Lower lobe of right lung (tissue), 2 donors: ENCODE measurements at places on chromosomes 2 and 18. TPM values are rescaled to one million over a fixed set of nuclear protein-coding genes. Genes with fewer than 3 reads are reported as not detected.

DNA sequence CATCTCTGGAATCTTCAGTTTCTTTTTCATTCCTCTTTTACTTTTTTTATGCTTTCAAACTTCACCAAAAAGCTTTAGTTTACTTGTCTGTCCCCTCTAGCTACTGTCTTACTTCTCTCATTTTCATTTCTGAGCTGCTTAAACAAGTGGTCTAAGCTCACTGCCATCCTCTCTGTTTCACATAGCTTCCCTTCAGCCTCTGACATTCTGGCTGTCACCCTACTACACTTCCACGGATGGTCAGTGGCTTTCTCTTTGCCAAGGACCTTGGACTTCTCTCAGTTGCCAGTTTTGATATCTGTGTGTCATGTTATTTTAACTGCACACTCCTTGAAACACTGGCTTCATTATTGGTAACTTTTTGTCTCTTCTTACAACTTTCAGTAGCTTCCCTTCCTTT lies 176.1 kb downstream of the IKZF2 start:
- DNase-seq = no peak

DNA sequence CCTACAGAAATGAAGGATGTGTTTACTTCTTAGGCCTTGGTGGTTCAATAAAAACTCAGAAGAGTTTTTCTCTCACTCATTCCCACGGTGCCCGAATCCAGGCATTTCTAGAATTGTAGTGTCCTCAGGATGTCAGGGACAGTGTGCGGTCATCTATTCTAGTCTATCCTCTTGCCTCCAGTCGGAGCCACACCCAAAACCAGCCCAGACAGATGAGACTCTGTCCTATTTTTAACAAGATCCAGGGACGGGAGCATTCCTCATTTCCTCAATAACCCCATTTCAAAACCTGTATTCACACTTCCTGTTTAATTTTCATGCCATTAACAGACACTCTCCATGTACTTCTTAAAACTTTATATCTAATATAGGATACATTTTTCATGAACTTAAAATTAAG lies 11.6 kb upstream of the RBMS1 start:
- DNase-seq = no peak

DNA sequence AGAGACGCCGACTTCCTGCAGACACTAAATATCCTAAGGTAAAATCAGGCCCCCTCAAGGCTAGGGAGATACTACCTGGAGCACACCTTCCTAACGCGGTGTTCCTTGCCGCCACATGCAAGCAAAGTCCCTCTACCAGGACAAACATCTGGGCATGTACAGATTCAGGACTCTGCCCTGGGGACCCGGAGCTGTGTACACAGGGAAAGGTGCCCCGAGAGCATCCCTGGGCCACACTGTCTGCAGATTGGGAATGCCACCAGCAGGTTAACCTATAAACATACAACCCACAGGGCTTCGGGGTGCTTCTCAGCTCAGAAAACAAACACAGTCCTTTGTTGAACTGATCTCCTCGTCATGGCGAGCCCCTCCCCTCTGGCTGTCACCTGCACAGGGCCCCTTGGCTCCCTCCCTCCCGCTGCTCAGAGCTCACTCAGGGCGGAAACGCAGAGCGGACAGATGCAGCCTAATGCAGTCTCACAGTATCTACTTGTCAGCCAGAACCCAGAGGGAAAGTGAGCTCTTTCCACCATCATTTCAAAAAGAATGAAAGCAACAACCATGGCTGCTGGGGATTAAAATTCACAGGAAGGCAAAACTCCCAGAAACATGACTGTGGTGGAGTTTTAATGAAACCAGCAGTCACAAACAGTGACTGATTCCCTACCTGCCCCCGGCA lies 218.8 kb downstream of the HDAC4 start:
- no peak for DNase-seq

DNA sequence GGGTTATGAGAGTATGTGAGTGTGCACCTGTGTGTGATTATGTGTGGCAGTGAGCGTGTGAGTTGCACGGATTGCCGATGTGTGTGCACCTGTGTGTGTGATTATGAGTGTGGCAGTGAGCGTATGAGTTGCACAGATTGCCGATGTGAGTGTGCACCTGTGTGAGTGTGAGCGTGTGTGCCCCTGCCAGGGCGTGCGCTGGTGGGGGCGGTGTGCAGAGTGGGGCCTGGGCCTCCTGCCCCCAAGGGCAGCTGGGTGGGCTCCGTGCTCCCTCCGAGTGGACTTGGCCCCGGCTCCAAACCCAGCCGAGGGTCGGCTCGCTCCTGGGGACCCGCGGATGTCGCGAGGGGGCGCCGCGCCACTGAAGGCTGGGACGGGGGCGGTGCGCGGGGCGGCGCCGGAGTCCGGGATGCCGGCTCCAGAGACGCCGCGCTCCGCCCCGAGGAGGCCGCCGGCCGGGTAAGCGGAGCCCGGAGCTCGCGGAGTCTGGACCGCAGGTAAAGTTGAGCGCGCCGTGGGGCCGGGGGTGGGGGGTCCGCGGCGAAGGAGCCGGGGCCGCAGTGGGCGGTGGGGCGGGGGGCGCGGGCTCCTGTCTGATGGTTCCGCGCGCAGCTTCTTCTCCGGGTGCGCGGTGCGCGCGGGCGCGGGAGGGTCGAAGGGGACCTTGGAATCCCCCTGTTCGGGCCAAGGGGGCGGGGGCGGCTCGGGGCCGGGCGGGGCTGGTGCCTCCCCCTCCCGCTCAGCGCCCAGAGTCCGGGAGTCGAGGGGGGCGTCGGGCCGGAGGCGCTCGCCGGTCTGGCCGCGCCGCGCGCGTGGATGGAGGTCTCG lies at the start of gene KCNG2:
TSS of gene KCNG2 (plus strand) at position 421 of the 828 bp plus-strand sequence. CDS start 65,730 bp downstream, outside the sequence.
- no peak for DNase-seq

The ANKRD30BL gene
- total RNA-seq = not detected

The NOSTRIN gene
- 45.2 TPM for total RNA-seq

The GKN2 gene
- 53.3 TPM for total RNA-seq

- DNase-seq = no peak
These were observed 12.1 kb upstream of the HMSD start for GRCh38 chr18:63936932-63937393.

GRCh38 chr2:206555721-206556120 lies 86.6 kb upstream of the FAM237A start:
- no peak for DNase-seq
